ENCODE measurements at places on chromosomes 16 and 17.

GRCh38 chr16:87066133-87067002 lies 250.8 kb downstream of the C16orf95 start:
- DNase-seq: no peak

GRCh38 chr17:80848449-80849102 lies 143.1 kb upstream of the CHMP6 start:
- DNase-seq: no peak

DNA sequence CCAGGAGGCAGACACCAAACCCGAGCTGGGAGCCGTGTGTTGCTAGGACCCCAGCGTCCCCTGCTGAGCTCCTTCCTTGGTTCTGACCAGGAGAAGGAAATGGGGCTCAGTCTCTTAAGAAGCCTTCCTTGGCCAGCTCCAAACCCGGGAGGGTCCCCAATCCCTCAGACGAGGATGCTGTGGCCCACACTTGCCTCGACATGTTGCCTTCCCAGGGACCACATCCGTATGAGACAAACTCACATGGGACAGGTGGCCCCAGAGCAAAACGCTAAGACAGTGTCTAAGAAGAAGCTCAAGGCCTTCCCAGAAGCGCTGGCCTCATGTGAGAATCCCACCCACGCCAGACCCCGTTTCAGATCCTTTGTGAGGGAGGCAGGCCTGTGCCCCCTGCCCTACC lies 19.8 kb downstream of the LGALS9 start:
- DNase-seq: no peak

DNA sequence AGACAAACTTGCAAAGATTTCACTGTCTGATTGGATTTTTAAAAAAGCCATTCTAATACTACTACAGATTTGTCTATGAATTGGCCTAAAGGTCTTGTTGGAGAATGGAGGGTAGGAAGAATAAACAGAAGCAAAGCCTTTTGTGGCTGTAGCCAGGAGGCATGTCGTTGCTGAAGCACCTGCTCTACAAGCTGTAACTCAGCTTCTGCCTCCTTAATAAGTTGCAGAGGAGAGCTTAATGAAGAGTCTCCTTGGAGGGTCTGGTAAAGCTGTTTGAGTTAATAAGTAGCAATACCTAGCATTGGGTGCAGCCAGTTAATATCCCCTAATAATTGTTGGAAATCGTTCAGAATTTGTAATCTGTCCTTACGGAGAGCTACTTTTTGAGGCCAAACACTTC lies 10.0 kb upstream of the ZNF689 start:
- DNase-seq: no peak

GRCh38 chr16:17101646-17102045 lies 369.1 kb downstream of the XYLT1 start:
- DNase-seq: no peak

DNA sequence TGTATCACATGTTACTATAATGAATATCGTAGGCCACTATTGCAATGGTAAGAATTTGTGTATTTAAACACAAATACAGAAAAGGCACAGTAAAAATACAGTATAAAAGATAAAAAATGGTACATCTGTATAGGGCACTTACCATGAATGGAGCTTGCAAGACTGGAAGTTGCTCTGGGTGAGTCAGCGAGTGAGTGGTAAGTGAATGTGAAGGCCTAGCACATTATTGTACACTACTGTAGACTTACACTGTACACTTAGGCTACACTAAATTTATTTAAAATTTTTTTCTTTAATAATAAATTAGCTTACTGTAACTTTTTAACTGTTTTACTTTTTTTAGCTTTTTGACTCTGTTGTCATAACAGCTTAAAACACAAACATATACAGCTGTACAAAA lies 42.5 kb downstream of the AKAP10 start:
- no peak for DNase-seq

DNA sequence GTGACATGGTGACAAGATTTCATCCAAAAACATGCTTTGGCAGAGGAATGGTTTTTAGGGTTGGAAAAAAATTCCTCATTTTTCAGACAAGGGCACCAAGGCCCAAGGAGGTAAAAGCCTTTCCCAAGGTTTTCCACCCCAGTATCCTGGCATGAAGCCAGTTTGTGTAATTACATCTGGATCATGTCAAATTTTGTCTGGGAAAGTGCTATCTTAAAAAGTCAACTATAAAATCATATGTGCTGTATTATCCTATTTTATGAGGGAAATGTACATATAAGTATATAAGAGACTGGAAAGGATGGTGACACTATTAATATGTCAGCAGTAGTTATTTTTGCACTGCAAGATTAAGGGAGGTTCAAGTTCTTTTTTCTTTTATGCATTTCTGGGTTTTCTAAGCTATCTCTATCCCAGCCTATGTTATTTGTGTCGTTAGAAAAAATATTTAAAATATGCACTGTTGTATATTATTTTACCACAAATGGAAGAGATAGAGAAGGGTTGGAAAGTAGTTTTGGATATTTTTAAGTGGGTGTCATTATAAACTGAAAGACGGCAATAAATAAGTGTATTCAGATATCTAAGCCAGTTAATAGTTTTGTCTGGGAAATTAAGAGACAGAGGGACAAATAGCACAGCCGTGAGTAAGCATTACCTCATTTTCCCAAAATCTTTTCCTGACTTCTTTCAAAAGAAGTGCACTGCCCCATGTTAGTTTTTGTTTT lies 13.5 kb upstream of the FBXO47 start:
- DNase-seq: no peak
